ENCODE measurements at places on chromosomes 13 and 19.

- DNase-seq = no peak
These were observed 558.2 kb downstream of the SLITRK6 start for GRCh38 chr13:85241060-85241459.

- no peak for DNase-seq
These were observed 324.3 kb downstream of the ZNF536 start for GRCh38 chr19:30696514-30696913.

DNA sequence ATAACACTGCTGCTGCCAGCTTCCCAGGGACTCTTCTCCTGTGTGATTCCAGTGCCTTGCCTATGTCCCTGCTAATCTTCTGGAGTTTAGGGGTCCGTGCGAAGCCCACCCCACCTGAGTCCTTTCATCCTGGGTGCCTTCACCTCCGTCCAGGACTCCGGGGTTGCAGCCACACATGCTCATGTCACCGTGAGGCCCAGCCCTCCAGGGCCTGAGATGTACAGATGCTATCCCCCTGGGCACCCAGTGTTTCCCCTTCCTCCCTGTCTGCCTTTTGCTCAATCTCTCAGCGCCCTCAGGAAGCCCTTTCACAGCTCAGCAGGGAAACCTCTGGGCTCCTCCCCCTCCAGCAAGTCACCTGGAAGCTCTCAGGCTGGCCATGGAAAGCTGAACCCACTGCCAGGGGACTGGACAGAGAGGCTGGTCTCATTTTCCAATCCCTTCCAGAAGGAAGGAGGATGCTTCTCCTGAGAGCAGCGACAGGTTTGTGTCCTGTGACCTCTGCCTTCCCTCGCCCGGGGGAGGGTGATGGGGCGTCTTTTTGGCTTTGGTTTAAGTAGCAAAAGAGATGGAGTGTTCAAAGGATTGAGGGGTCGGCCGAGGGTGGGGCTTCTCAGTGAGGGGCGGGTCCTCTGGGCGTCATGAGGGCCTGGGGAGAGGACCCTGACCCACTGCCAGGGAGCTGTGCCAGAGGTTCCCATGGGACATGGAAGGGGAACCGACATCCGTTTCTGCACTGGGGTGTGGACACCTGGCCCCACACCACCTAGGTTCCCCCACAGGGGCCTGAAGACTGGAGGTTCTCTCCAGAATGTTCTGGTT is 30.8 kb upstream of the TFDP1 start:
- no peak for DNase-seq

GRCh38 chr19:16285769-16286498 is 38.7 kb upstream of the KLF2 start:
- DNase-seq = no peak

DNA sequence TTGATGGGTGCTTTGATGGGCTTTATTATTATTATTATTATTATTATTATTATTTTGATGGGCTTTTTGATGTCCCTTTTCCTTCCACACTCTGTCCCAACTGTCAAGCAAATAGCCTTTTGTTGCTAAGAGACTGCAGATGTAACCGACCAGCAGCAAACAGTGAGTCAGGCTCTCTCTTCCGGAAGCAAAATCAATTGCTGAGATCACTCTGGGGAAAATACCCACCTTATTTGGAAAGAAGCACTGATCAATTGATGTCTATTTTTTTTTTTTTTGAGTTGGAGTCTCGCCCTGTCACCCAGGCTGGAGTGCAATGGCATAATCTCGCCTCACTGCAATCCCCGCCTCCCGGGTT is 2.9 kb downstream of the LDLR start:
- DNase-seq = no peak

DNA sequence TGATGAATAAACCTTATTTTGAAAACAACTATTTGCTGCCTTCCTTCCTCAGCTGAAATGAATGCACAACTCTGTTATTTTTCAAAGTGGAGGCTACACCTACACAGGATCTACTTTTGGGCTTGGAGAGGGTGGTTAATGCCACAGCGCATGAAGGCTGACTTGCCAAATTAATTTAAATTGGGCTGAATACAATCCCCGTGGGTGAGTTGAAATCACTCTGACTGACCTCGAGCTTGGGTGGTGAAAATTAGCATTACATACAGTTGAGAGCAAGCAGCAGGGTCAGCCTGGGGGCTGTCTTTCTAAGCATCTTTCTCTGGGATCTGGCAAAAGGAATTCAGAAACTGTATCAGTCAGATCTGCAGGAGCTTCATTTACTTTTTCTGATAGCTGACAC is 38.5 kb downstream of the TPT1 start:
- DNase-seq = no peak
